ENCODE measurements at places on chromosomes 3 and 15.

DNA sequence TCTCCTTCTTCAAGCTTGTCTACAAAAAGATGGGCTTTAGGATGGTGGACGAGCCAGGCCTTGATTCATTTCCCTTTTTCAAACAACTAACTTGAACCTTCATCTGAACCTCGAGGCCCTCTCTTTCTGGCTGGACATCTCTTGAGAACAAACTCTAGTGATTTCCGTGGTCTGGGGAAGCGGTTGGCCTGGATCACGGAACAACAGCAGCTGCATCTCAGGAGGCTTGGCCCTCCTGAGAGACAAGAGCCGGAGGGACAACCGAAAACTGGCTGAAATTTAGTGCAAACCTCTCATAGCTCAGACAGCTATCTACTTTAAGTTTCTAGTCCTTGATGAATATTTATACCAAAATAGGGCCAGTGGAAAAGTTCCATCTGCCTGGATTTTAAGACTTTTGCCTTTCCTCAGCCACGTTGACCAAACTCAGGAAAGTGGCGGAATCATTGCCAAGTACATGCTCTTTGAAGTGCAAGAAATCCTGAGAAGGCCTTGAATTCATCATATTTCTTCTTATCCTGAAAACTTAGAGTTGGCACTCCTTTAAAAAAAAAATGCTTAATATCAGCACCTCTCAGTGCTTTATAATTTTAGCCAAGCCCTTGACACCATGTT is 14.5 kb downstream of the LMCD1 start:
- no peak for DNase-seq

DNA sequence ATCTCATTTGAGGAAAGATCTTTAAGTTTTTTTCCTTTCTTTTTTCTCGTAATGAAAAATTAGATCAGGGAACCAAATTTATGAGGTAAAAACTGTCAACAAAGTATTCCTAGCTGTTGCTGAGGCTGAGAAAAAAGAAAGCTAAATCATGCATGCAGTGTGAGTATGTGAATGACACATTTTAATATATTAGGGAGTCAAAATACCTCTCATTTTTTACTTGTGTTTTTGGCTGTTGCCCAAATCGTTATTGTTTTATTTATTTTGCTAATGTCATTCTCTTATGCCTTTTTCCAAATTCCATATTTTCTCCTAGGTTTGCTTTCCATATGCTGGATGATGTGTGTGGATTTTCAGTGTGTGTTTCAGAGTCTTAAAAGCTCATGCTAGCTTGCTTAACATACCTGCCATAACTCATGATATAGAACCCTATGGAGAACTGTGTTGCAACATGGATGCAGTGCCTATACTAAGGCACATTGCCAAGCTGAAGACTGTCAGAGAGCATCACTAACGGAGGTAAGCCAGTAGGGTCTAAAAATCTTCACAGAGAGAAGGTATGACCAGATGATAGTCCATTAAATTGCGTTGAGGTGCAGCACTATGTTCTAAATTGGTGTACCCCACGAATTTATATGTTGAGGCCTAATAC is 629.5 kb upstream of the KCNMB2 start:
- DNase-seq, result no peak

DNA sequence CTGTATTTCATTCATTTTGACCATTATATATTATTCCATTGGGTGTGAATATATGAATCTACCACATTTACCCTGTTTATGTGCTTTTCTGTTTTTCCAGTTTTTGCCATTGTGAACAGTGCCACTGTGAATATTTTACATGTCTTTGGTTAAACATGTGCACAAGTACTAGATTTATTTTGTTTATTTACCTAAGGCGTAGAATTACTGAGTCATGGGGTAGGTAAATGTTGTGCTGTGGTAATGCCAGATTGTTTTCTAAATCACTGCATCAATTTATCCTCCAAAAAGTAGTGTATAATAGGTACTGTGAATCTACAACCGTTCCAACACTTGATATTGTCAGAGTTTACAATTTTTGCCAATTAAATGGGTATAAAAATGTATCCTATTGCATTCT is 362.1 kb upstream of the AGTR1 start:
- no peak for DNase-seq

- peak; percentile 41 for DNase-seq
These were observed 630 bp downstream of the SNRK start for GRCh38 chr3:43286841-43287499.

- DNase-seq, result peak; percentile 53
These were observed 12.4 kb downstream of the OTOL1 start for GRCh38 chr3:161508852-161509477.

GRCh38 chr15:76669521-76670207 is 235.5 kb downstream of the SCAPER start:
- DNase-seq, result no peak

DNA sequence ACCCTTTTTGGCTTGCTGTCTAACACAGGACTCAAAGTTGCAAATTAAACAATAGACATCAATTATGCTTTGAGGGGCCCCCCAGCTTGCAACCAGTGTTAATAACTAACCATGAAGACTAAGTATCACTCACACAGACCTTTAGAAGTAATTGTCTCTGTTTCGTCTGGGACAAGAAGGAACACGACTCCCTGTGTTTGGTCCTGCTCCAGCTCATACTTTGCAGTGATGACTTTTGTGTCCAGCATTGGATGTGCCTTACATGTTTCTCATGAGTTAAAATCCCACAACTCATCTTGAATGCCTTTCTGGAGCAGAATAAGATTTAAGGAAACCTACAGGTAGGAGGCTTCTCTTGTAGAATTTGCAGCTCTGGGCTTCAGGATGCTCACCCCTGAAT is 53.1 kb downstream of the GMNC start:
- no peak for DNase-seq

DNA sequence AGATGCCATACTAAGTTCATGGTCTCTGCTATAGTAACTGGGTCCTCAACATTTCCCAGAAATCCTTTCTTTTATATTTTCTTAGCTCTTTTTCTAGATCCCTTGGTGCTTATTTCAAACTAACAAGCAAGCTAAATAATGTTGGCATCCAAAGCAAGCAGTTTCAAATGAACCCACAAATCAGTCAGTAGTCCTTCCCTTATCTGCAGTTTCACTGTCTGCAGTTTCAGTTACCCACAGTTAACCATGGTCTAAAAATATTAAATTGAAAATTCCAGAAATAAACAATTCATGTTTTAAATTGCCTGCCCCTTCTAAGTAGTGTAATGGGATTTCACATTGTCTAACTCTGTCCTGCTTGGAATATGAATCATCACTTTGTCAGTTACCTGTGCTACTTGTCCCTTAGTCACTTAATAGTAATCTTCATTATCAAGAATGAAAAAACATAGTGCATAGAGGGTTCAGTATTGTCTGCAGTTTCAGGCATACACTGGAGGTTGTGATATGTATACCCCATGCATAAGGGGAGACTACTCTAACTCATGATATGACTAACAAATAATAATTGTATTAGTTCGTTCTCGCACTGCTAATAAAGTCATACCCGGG is 633.7 kb downstream of the MECOM start:
- no peak for DNase-seq

GRCh38 chr3:153976891-153977554 is 144.2 kb upstream of the ARHGEF26 start:
- DNase-seq, result no peak

- no peak for DNase-seq
These were observed 84.7 kb downstream of the ETV5 start for GRCh38 chr3:186024210-186024609.

DNA sequence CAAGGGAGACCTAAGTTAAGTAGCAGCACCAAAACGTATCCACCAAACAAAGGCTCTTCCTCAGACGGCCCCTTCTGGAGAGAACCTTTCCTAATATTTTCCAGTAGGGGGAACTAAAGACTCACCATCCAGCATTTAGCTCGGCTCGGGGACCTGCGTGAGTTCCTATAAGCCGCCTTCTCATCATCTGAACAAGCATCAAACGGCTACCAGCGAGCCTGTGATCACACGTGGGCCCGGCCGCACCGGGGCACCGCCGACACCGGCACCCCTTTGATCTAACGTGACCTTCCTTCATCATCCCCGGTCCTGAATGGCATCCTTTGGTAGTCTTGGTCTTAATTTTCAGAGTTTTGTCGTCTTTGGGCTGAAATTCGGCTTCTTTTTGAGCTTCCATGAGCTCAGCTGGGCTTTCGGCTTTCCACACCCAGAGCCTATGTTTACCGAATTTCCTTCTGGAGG is 1.4 kb upstream of the ROBO2 start:
- peak; percentile 78 for DNase-seq

DNA sequence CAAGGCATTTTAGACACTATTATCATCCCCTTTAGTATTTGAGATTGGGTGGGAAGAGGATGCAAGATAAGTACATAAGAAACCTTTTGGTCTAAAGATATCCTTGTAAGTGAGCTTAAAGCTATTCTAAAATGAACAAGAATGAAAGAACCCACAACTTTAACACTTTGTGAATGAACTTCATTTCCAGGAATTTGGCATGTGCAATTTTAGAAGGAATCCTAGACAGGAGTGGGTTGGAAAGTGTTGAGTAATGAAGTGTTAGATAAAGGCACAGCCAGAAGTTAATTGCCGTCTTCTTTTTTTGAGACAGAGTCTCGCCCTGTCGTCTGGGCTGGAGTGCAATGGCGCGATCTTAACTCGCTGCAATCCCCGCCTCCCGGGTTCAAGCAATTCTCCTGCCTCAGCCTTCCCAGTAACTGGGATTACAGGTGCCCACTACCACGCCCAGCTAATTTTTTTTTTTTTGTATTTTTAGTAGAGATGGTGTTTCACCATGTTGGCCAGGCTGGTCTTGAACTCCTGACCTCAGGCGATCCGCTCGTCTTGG is 13.2 kb upstream of the TEX9 start:
- DNase-seq, result no peak

GRCh38 chr3:37511463-37511920 is 337.1 kb upstream of the LRRFIP2 start:
- no peak for DNase-seq

DNA sequence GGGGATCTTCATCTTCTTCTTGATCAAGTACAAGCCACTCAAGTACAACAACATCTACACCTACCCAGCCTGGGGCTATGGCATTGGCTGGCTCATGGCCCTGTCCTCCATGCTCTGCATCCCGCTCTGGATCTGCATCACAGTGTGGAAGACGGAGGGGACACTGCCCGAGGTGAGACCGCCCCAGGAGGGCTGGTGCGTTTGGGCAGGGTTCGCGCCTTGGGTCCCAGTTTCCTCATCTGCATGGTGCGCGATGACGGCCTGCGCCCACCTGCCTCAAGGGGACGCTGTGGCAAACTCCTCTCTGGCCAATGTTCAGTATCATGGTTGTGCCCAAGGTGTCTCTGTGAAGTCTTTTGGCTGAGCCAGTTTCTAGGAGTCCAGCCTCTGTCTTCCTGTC is 57.5 kb upstream of the SLC6A1 start:
- DNase-seq, result no peak

DNA sequence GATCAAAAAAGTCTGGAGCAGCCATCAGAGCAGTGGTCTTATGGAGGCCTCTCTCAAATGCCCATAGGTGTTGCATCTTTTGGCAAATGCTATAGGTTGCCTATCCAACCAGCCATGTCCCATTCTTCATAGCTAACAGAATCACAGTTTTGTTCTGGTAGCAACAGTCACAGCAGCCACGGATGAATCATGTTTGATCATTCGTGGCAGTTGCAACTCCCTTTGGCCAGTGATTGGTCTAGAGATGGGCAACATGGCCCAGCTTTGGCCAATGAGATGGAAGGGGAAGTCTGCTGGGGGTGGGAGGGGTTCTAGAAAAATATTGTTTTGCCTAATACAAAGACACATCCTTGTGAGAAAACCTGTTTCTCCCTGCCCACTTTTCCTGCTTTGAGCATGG is 50.3 kb upstream of the PPP2R3A start:
- DNase-seq, result peak; percentile 11

DNA sequence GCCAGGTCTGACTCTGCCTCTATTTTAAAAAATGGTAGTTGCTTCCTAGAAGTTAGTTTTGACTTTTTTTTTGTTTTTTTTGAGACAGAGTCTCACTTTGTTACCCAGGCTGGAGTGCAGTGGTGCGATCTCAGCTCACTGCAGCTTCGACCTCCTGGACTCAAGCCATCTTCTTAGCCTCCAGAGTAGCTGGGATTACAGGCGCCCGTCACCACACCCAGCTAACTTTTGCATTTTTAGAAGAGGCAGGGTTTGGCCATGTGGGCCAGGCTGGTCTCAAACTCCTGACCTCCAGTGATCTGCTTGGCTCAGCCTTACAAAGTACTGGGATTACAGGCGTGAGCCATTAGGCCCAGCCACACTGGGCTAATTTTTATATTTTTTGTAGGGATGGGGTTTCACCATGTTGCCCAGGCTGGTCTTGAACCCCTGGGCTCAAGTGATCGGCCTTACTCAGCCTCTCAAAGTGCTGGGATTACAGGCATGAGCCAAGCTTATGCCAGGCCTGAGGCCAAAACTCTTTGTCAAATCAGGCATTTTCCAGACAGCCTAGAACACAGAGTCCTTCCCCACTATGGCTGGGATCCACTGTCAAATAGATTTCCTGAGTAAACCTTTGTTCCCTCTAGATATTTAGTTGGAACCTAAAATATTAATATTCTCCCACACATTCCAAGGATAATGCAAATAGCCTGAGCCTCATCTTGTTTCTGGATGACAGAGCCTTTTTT is 13.7 kb downstream of the C3orf62 start:
- DNase-seq, result no peak

- no peak for DNase-seq
These were observed 120.7 kb upstream of the FAN1 start for GRCh38 chr15:30783019-30783418.

DNA sequence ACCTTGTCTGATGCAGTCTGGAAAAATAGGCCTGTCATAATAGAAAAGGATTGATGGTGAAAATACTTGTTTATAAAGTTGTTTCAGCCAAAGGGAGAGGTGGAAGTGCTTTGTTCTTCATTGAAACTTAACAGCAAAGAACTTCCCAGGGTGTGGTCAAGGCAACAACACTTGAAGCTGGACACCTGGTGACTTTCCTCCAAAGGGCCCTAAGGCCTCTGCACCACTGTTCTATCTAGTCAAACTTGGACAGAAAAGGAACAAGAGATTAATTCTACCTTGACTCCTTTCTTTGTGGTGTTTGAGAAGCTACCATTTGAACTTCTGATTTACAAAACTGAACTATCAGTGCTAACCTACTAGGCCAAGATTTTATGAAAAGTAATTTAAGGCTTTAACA is 102.0 kb downstream of the CMSS1 start:
- DNase-seq, result no peak

DNA sequence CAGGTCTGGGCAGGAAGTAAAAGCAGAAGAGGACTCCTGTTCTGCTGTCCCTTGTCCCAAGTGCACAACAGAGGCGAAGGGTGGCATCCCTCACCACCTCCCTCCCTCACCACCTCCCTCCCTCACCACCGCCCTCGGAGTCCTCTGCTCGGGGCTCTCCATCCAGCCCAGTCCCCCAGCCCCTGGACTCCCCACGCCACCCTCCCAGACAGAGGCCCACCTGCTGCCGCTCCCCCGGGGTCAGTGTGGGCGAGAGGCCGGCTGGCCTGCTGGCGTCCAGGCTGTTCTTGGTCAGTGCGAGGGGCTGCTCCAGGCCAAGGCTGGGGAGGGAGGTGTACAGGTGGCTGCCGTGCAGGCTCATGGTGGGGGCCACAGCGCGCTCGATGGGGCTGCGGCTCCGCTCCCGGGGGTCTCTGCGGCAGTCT is 79.1 kb downstream of the VGLL4 start:
- no peak for DNase-seq

Data from ELR (cell line).